Progenitor cell of endocrine pancreas (in vitro differentiated cells): ENCODE measurements at places on chromosomes 13 and 19. TPM values are rescaled to one million over a fixed set of nuclear protein-coding genes. Genes with fewer than 3 reads are reported as not detected.

Gene HIF3A
- 31.1 and 37.6 TPM in 2 replicates for total RNA-seq

Gene ZSCAN18
- 111 and 118 TPM in 2 replicates for total RNA-seq

Gene LYPD5
- total RNA-seq: not detected in 2 replicates

Gene LILRA2
- total RNA-seq: not detected in 2 replicates

Gene ZNF575
- total RNA-seq: 0.60 and 0.74 TPM in 2 replicates

Gene CEACAM3
- not detected in 2 replicates for total RNA-seq

Gene SLC25A15
- total RNA-seq: 16.3 and 16.5 TPM in 2 replicates

Gene SEMA6B
- total RNA-seq: 26.6 and 28.3 TPM in 2 replicates

Gene SLC5A5
- not detected in 2 replicates for total RNA-seq

Gene HIPK4
- total RNA-seq: 0.11 TPM in 1 of 2 replicates, not detected in the other

DNA sequence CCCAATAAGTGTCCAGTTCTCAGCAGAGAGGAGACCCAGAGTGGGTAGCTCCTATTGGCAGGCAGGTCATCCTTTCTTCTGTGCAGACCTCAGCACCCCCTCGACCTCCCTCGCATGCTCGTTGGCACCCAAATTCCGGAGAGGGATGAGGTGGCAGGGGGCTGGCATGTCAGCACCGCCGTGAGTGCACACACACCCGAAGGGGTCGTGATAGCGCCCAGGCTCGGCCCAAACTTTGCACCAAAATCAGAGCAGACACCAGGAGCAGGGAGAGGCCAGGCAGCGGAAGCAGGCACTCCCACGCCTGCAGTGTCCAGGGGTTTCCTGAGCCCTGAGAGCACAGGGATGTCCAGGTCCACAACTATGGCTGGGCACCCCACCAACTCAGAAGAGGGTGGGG lies 1503.8 kb upstream of the PCDH20 start:
- DNase-seq: no peak

DNA sequence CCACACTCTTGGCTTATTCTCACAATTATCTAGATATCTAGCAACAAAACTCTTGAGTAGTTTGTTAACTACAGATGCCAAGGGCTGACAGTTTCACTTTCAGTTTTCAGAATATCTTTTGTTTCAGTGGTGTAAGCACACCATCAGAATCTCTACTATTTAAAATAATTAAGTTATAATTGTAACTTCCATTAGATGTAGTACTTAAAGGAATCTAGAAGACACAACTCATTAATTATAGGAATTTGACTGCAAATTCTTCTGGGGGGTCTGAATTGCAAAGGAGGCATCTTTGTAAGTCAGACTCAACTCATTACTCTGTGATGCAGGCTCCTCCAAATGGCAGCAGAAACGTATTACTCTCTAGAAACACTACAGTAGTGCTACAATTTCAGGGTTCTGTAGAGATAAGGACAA lies 44.9 kb upstream of the USPL1 start:
- DNase-seq: no peak

- DNase-seq: no peak
Measured at GRCh38 chr13:30038884-30039283, 188.5 kb upstream of the UBL3 start.

DNA sequence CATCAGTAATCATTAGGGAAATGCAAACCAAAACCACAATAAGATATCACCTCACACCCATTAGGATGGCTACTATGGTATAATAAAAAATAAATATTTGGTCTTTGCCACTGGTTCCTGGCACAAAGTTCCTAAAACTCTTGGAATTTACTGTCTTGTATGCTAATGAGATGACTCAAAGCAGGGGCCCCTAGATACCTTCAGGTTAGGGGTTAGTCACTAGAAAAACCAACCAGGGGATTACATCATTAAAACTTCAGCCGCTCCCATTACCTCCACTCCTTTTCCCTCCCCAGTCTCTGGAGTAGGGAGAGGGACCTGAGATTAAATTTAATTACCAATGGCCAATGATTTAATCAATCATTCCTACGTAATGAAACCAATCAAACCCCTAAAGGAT lies 49.6 kb downstream of the THSD1 start:
- no peak for DNase-seq

DNA sequence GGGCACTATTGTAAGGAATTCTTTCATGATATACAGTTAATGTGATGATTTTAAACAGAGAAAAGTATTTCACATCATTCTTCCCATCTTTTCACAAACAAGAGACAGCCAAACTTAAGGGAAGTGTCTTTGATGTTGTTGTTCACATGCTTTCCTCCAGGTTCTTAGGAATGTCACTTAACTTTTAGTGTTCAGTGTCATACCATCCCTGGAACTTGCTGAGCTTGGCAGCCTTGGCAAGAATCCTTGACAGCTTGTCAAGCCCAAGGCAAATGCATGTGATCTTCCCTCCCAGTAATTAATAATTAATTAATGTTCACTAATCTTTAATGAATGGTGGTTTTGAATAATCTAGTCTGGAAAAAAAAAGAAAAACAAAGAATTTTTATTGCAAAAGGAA lies 727.9 kb upstream of the PRR20A start:
- no peak for DNase-seq

DNA sequence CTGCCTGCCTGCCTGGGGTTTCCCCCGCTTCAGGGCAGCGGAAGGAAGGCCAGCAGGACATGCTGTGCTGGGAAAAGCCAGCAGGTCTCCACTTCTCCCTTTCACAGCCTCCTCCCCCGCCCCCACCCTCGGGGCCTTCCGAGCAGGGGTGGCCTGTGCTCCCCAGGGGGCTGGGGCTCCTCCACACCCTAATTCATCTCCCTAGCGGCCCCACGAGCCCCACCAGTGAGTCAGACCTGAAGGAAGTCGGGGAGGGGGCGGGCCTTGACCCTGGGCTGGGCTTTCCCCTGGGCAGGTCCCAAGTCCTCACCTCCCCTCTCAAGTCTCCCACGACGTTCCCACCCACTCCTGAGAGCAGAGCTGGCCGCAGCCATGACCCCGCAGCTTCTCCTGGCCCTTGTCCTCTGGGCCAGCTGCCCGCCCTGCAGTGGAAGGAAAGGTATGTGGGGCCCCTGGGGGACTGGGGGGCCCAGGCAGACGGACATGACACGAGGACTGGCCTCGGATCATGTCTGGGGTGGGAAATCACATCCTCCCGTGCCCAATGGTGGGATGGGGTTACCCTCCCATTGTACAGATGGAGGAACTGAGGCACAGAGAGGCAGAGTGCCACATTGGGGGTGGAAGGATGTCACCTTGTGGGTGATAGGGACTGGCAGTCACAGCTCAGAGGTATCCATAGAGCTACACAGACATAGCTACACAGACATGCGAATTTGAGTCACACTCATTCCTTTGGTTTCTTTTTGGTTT lies at the start of gene EBI3:
Gene EBI3, plus strand, starts transcription at position 345 of the 753 bp plus-strand sequence. Its CDS starts 28 bp downstream, at position 373.
- DNase-seq: peak; percentile 26

GRCh38 chr19:13892870-13893269 lies 13.0 kb downstream of the BRME1 start:
- no peak for DNase-seq

- DNase-seq: no peak
Measured at GRCh38 chr13:74132776-74133656, 1.2 kb downstream of the KLF12 start.

DNA sequence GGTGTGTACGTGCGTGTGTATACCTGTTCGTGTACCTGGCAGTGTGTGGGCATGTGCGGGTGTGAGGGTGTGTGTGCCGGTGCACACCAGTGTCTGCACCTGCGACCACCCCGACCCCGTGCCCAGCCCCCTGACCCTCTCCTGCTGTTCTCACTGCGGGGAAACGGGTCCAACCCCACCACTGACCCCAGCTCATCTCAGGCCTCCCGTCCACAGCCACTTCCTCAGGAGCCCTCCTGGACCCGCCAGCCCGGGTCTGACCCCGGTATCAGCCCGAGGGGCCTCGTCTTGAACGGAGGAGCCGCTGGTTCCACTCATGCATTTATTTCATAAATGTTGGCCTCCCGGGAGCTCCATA lies 23.8 kb upstream of the ONECUT3 start:
- DNase-seq: no peak

GRCh38 chr13:50393628-50394027 lies 378.4 kb downstream of the KCNRG start:
- DNase-seq: no peak

DNA sequence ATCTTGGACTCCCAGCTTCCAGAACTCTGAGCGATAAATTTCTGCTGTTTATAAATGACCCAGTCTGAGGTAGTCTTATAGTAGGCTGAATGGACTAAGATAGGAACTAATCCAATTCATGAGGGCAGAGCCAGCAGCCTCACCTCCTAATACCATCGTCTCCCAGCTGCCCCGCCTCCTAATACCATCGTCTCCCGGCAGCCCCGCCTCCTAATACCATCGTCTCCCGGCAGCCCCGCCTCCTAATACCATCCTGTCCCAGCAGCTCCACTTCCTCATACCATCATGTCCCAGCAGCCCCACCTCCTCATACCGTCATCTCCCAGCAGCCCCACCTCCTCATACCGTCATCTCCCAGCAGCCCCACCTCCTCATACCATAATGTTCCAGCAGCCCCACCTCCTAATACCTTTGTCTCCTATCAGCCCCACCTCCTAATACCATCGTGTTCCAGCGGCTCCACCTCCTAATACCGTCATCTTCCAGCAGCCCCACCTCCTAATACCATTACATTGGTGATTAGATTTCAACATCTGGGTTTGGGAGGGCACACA lies 2.4 kb upstream of the ARGLU1 start:
- peak; percentile 36 for DNase-seq

DNA sequence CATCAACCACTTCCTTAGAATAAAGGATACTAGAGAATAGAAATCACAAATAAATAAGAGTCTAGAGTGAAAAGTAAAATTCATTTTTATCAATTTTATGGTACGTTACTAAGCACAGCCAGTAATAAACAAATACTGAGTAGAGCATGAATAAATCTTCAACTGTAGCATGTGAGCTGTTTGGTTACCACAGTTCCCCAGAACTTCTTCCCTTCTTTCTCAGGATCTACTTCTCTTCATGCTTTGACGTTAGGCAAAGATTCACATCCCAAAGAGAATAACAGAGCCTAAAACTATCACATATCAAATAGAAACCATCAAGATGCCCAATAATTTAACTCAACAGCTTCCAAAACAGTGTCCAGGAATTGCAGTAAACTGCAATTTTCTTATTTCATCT lies 7.4 kb downstream of the RUBCNL start:
- no peak for DNase-seq

GRCh38 chr13:33229446-33230177 lies 55.9 kb downstream of the STARD13 start:
- DNase-seq: no peak

GRCh38 chr19:17706750-17707181 lies 12.5 kb upstream of the MAP1S start:
- DNase-seq: no peak

- DNase-seq: no peak
Measured at GRCh38 chr13:53778937-53779336, 750.3 kb downstream of the OLFM4 start.

- no peak for DNase-seq
Measured at GRCh38 chr19:46347985-46348384, 1.1 kb downstream of the PPP5C start.

DNA sequence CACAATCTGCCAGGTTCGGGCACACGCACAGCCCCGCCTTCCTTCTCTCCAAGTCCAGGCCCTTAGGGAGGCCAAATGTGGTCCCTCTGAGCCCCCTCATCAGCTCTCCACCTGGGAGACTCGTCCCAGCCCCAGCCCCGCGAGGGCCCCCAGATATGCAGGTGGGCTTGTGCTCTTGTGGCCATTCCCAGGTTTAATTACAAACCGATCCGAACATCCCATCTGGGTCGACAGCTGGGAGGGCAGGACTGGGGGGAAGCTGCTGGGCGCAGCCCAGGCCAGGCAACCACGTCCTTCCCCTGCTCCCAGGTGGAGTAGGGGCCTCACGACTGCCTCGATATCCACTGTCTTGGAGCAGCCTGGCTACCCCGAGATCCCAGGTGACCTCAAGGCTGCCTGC lies 7.5 kb upstream of the C2CD4C start:
- no peak for DNase-seq

DNA sequence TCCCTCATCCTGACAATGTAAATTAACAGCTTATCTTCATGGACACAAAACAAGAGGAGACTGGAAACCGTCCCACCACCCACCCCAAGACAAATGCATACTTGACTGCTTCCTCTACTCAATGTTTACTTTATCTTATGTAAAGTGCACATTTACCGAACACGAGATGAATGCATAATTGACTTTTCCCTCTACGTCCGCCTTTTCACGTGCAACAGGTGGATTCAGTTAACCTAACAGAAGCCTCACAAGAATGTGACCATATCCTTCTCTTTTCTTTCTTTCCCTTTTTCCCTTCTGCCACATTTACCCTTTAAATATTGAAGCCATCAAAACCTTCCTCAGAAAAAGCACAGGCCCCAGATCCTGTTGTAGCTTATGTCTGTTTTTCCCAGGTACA lies 468.0 kb downstream of the UQCRFS1 start:
- DNase-seq: no peak

DNA sequence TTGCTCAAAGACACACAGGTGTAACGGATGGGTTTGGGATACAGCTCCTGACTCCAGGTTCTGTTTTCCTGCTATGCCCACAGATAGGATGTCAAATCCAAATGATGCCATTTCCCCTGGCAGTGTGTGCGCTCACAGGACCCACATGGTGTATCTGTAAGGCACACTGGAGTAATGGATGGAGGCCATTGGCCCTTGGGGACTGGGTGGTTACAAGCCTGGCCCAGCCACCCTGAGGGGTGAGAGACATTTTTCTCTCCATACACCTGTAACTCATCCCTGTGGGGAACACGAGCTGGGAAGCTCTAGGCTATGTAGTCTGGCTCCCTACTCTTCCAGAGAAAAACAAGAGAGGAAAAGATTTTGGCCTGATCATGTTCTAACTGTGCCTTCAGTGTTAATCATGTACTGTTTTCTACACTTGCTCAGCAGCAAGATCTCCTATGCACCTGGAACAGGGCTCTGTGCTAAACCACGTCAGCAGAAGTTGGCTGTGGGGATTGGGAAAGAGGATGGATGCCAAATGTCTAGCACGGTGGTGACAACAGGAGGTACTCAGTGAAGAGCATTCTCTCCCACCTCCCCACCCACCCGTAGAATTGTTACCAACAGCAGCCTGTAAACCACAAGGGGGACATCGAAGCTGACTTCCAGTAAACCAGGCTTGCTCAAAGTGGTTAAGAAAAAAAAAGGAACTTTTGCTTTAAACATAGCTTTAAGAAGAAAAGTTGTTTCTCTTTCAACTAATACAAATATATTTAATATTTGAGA lies 237.0 kb downstream of the LACC1 start:
- DNase-seq: no peak

DNA sequence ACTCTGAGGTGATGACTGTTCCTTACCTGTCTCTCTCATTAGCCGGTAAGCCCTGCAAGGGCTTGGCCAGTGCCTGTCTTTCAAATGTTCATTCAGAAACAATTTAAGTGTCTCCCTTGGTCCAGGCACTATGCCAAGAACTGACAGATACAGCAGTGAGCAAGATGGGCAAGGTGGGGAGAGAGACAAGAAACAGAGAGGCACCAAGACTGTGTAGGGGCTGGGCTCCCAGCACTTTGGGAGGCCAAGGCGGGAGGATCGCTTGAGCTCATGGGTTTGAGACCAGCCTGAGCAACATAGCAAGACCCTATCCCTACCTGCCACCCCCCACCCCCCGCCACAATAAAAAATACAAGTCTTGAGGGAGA lies 1.3 kb upstream of the CCNE1 start:
- DNase-seq: no peak

GRCh38 chr19:51075998-51076397 lies 6.7 kb downstream of the KLK14 start:
- no peak for DNase-seq
